ENCODE measurements at places on chromosomes 7 and 10.

DNA sequence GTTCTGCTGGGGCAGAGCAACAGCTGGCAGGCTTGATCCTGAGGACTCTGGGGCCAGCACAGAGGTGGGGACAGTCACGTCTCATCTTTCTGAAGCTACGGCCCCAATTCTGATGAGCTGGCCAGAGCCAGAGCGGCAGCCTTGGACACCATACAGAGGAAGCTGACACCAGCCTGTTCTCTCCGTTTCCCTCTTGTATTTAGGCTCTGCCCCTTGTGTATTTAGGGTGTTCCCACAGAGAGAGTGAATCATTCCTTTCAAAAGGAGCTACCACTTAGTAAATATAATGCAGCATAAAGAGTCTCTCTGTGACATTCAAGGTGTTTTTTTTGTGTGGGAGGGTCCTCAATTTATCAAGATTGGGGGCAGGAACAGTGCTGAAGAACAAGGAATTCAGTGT lies 109.2 kb downstream of the ZNF248 start:
- DNase-seq, result no peak

- no peak for DNase-seq
Observed at GRCh38 chr10:7457478-7458316, 46.9 kb upstream of the SFMBT2 start.

DNA sequence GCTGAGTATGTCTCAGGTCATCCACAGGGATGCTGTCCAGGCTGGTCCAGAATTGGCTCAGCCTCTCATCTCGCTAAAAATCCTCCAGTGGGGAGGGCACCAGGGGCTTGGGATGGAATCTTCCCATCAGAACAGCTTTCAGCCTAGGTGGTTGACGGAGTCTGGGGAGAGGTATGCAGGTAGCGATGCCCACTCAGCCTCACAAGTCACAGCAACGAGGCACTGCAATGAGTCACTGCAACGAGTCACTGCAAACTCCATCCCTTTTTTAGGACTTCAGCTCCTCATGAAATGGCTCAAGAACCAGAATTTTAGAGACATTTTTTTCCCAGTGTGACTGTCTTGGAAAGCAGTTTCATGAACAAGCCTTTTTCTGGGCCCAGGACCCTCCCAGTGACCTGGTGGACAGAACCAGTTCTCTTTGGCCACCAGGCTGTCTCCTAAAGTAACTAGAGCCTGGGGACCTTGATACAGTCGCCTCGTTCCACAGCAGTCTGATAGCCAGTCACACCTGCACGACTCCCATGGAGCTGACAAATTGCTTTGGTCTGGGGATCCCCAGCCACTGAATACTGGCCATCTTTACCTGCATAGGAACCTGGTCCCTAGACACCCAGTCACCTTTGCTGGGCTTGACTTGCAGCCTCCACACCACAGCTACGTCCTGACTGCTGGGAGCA lies 41.3 kb upstream of the PPP2R2D start:
- DNase-seq, result no peak

- DNase-seq, result no peak
Observed at GRCh38 chr10:99537086-99537988, 4.6 kb downstream of the NKX2-3 start.

- no peak for DNase-seq
Observed at GRCh38 chr7:113267271-113267670, 148.9 kb upstream of the SMIM30 start.

DNA sequence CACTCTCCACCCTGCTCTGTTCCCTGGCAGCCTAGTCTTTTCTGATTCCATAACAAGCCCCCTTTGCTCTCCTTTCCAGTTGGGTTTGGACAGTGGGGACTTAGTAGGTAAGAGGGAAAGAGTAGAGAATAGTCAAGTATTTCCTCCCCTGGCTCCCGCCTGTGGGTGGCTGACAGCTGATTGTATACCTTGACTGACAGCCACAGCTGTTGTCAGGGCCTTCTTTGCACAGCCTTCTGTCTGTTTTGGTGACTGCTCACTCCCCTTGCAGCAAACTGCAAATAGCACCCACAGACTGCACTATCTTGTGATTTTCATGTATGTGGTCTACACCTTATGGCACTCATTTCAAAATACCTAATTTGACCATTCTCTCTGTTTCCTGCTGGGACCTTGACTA lies 486.3 kb downstream of the ACTR3B start:
- no peak for DNase-seq

- no peak for DNase-seq
Observed at GRCh38 chr10:95325863-95326262, 35.1 kb upstream of the PDLIM1 start.

- no peak for DNase-seq
Observed at GRCh38 chr10:7424315-7424714, 13.5 kb upstream of the SFMBT2 start.

DNA sequence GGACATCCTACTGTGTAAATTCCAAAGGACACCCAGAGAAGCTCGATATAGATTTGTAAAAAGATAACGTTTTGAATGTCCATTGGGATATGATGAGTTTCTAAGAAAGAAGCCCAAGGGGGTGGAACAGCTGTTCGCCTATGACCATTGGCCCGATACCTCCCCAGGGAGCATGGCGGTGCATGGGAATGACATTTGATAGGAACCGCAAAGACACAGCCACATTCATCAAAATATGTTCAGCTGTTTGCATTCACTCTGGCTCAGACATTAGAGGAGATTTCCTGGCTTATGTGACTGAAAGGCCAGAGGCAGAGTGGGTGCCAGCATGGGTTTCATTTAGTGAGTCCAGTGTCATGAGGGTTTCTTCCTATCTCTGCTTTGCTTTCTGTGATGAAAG lies 56.0 kb upstream of the BAIAP2L1 start:
- no peak for DNase-seq

DNA sequence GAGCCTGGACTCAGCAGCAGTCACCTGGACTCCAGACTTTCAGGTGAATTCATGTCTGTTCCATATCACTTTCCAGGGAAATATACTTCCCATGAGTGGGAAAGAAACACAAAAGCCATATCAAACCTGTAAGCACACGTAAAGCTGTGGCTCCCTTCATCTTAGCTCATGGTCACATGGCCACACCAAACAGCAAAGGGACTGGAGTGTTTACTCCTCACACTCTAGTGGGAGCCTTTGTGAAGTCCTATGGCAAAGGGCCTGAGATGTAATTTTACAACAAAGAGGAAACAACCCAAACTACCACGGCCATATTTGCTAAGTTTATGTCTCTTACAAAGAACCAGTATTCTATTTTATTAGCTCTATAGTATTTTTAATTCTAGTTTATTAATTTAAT lies 16.3 kb downstream of the SFTPA1 start:
- no peak for DNase-seq

DNA sequence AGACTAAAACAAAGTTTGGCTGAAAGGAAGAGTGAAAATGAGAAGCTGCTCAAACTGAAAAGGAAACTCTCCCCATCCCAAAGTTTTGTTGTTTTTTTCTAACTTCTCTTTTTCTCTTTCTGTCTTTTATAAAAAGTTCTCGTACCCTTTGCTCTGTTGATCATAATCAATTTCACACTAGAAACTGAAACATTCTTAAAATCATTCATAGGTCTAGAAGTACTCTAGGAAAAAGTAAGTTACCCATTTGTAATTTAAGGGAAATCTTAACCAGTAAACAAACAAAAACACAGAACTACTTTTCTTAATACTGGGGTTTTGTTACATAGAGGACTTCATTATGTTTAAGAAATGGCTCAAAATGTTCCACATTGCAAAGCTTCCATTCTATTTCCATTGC lies 339.8 kb downstream of the SEMA3D start:
- DNase-seq, result no peak

DNA sequence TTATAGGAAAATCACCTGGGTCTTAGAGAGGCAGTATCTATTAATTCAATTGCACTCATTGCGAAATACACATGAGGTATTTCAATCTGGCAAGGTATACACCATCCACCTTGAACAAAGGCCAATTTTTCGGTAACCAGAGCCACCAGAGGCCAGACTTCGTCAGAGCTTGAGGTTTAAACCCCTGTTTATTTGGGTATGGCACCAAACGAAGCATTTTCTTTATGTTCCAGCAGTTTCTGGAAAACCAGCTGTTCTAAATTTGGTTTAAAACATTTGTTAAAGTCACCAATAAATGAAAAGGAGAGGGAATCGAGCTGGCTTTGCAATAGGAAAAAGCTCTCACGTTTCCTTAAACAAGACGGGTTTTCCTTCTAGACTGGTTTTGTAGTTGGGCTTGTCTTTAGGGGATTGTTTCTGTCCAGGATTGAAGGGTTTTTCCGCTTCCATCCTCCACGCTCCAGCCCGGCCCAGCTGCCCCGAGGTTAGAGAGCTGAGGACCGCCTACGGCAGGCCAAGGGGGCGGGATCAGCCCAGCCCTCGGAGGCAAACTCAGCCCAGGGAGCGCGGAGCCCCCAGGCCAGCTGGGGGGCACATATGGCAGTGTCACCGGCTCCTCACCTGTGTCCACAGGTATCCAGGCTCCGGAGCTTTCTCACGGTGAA lies 539.4 kb upstream of the MGMT start:
- DNase-seq, result peak; percentile 86

DNA sequence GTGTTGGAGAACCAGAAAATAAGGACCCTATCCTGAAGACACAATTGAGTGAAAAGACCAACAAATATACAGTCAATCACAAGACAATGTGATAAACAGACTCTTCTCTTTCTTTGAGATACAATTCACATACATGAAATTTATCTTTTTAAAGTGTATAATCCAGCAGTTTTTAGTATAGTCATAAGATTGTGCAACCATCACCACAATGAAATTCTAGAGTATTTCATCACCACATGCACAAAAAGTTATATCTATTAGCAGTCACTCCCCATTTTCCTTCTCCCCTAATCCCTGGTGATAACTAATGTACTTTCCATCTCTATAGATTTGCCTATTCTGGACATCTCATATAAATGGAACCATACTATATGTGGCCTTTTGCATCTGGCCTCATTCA lies 8.2 kb upstream of the SORBS1 start:
- DNase-seq, result no peak

DNA sequence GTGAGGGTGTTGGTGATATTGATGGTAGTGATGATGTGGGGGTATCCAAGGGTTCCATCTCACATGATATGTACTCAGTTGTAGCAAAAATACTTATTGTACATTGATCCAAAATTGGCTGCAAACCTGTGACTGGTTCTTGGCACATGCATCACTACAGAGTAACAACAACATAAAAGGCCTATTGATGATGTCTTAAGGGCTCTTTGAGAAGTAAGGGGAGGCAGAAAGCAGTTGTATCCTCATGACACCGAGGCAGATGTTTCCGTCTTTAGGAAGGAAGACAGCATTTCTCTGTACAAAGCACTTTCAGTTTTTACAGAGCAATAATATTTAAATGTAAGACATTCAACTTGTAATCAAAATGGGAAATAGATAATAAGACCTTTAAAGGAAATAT lies 34.5 kb downstream of the NRG3 start:
- DNase-seq, result no peak

GRCh38 chr10:3616880-3617279 lies 168.1 kb downstream of the KLF6 start:
- DNase-seq, result no peak

DNA sequence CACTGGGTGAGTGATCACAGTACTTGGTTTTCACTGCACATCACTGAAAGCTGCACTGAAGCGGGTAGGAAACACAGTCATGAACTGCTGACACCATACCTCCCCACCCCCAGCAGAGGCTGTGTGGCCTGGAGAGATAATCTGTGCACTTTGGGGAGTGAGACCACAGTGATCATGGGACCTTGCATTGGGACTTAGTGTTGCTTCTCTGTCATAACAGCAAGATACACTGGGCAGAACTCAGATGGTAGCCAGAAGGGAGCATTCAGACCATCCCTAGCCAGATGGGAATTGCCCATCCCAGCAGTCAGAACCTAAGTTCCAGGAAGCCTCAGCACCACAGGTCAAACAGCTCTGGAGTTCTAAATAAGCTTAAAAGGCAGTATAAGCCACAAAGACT lies 346.4 kb upstream of the TMEM229A start:
- no peak for DNase-seq

GRCh38 chr10:32650246-32650655 lies 204.3 kb downstream of the CCDC7 start:
- peak; percentile 29 for DNase-seq

DNA sequence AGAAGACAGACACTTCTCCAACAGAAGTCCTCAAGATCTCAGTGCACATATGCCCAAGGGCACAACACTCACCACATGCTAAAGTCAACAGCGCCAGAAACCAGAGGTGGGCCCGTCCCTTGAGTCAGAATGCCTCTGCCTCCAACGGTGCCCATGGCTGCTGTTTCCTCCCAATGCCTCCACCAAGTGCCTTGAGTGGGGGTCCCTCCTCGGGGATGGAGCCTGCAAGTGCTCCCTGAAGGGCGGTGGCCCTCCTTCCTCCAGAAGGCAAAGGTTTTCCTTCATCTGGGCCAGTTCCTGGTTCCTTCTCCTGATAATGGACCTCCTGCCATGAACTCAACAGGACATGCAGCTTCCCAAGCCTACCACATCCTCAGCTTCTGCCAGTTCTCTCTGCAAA lies 58.5 kb downstream of the TNS3 start:
- DNase-seq, result no peak

DNA sequence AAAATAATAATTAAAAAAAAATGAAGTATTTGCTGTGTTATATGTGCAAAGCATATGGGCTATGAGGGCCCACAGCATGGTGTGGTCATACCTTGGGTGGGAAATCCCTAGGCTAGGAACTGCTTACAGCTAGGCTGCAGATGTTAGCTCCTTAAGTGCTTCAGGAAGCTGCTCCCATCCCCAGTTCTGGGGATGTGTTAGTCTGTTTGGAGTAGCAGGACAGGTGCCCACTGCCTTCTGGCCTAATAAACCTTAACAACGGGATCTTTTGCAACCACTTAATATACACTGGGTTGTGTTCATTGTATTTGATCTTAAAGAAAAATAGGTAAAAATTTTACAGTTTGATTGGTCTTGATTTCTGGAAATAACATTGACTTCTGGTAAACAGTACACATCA lies 46.3 kb downstream of the HK1 start:
- DNase-seq, result no peak

DNA sequence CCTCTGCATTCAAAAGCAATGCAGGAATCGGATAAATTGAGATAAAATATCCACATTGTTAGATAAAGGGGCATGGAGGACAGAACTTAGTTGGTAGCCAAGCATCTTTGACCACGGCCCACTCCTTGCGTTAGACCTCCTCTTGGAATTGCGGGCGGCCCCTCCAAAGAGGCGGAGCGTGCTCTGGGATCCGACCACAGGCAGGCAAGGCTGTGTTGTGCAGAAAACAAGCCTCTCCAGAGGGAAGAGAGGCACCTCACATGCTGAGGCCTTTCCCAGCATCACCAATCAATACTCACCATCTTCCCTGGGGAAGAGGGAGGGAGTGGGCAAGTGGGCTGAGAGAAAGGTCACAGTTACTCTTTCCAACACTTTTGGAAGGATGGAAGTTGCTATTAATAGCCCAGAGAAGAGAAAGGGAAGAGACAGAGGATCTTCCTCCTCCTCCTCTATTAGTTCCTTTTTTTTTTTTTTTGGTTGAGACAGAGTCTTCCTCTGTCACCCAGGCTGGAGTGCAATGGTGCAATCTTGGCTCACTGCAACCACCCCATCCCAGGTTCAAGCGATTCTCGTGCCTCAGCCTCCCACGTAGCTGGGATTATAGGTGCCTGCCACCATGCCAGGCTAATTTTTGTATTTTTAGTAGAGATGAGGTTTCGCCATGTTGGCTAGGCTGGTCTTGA lies 49.7 kb upstream of the NRF1 start:
- DNase-seq, result no peak
